Transverse colon (tissue), 4 donors: ENCODE measurements at places on chromosomes 11 and 22. TPM values are rescaled to one million over a fixed set of nuclear protein-coding genes. Genes with fewer than 3 reads are reported as not detected.

- no peak for DNase-seq
These were observed 103.9 kb downstream of the TIMP3 start for GRCh38 chr22:32905400-32905799.

DNA sequence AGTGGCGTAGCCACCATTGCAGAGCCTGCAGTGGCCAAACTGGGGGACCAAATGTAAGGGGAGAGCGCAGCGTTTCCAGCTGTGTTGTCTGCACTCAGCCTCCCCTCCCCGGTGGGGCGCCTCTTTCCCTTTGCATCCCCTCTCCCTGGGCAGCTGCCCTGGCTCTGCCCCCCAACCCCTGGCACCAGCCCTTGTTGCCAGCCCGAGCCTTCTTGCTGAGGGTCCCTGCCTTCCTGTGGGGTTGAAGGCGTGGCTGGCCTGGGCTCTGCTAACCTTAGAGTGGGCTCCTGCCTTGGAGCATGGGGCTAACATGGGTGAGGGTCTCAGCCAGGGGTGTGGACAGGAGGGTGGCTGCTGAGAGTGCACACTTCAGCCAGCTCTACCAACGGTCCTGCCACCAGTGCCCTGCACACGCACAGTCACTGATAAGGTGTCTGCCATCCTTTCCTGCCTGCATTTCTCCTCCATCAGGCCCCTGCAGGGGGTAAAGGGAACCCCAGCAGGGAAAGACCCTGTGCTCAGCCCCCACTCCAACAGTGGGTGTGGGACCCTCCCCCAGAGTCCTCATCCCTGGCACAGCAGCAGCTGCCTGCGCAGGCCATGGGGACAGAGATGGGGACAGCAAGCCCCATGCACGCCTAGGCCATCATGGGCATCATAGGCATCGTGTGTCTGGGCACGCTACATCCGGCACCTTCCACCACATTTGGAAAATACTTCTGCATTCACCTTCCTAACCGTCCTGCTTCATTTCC, 43.5 kb downstream of the CERK start:
- DNase-seq = no peak

- DNase-seq = no peak
These were observed 8.2 kb upstream of the LAYN start for GRCh38 chr11:111532365-111532709.

The ARAP1 gene
- total RNA-seq = 115 TPM

The IFITM10 gene
- total RNA-seq = 1.4 TPM

The TREH gene
- 5.6 TPM for total RNA-seq

GRCh38 chr22:45504373-45505341, 2.0 kb downstream of the FBLN1 start:
- no peak for DNase-seq

The MS4A2 gene
- total RNA-seq = not detected

The UBQLN3 gene
- not detected for total RNA-seq

- DNase-seq = no peak
These were observed 67.8 kb upstream of the DDI1 start for GRCh38 chr11:103968685-103969084.

DNA sequence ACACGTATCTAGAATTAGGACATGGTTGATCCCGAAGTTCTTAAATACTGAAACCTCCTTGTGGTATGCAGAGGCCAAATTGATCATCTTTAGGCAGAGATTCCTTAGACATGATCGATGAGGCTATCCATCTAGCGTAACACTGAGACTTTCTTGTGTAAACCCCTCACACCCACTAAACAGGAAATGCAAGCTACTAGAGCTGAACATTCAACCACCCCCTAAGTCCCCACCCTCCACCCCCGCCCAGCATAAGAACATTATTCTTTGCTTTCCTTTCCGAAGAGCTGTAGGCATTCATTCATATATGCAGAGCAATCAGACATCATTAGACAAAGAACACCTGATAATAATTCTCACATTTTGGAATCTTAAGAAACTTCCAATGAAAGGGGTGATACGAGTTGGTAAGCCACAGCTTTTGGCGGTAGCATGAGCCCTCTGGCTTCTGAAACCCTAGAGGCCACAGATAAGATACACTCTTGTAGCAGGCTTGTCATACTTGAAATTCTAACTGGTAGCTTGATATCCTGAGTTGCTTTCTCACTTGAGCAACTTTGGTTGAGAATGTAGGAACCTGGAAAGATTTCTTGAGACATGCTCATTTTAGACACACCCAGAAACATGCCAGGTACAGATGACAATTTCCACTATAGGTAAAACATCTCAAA, 42.2 kb downstream of the FLI1 start:
- no peak for DNase-seq

DNA sequence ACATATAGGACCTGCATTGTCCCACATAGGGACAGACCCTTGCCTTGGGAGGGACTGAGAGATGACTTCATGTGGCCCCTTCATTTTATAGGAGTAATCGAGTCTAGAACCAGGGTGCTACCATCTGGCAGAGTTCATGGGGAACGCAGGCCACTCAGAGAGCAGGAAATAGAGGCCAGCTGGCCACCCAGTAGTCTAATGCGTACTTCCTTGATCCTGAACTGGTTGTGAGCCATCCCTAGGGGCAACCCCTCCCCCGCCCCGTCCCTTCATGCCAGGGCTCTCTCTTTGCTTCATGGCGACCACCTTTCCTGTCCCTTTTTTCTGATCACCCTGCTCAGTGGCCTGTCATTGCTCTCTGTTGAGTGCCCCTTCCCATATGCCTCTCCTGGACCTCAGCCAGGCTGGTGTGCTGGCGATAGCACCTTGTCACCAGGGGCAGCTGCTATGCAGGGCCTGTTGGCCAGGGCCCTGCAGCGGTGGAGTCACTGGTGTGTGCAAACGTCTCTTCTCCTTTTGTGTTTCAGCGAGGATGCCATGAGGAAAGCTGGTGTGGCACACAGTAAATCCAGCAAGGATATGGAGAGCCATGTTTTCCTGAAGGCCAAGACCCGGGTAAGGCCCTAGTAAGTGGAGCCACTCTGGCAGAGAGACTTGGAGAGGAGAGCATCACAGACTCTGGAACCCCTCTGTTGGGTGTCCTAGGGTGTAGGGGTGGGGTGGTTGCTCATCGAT, 29.3 kb downstream of the MED15 start:
- no peak for DNase-seq

- no peak for DNase-seq
These were observed 97.4 kb upstream of the SLC6A5 start for GRCh38 chr11:20501971-20502370.

DNA sequence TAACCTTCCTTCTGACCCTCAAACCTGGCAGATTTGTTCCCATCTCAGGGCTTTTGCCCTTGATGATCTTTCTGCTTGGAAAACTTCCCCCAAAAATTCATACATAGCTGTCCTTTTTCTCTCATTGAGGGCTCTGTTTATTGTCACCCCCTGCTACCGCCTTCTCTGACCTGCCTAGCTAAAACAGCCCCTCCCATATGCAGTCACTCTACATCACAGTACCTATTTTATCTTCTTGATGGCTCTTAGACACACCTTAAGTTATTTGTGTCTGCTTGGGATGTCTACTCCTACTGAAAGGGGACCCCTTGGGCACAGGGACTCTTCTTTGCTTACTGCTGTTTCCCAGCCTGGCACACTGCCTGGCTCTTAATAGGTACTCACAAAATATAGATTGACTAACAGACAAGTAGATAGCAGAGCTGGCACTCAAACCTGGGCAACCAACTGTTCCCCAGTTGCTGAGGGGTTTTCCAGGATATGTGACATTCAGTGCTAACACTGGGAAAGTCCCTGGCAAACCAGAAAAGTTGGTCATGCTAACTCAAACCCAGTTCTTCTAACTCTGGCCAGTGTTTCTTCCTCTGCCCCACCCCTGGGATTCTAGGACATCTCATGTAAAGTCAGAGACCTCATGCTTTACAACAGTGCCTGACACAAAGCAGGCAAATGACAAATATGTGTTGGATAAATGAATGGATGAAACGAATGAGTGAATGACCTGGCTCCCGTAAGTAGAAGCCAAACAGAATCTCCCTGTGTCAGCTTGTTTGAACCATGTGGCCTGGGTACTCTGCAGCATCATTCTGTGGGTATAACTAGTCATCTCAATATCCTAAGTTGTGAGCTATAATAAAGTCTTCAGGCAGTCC, 19.8 kb upstream of the FJX1 start:
- no peak for DNase-seq

The MAP6 gene
- 6.4 TPM for total RNA-seq
